Ureter (tissue), 1 donor: ENCODE measurements at places on chromosomes 1 and 21. TPM values are rescaled to one million over a fixed set of nuclear protein-coding genes. Genes with fewer than 3 reads are reported as not detected.

Gene TRIM63
- total RNA-seq, result 0.49 TPM

Gene ESPN
- 6.2 TPM for total RNA-seq

Gene MTMR11
- total RNA-seq, result 14.6 TPM

Gene LRRC7
- total RNA-seq, result 2.4 TPM

Gene FOXD2
- total RNA-seq, result 0.34 TPM
